Pons (tissue), 1 donor: ENCODE measurements at places on chromosomes 11 and 22.

- DNase-seq: peak; percentile 61
Measured at GRCh38 chr22:35301372-35301874, 1.7 kb downstream of the TOM1 start.

DNA sequence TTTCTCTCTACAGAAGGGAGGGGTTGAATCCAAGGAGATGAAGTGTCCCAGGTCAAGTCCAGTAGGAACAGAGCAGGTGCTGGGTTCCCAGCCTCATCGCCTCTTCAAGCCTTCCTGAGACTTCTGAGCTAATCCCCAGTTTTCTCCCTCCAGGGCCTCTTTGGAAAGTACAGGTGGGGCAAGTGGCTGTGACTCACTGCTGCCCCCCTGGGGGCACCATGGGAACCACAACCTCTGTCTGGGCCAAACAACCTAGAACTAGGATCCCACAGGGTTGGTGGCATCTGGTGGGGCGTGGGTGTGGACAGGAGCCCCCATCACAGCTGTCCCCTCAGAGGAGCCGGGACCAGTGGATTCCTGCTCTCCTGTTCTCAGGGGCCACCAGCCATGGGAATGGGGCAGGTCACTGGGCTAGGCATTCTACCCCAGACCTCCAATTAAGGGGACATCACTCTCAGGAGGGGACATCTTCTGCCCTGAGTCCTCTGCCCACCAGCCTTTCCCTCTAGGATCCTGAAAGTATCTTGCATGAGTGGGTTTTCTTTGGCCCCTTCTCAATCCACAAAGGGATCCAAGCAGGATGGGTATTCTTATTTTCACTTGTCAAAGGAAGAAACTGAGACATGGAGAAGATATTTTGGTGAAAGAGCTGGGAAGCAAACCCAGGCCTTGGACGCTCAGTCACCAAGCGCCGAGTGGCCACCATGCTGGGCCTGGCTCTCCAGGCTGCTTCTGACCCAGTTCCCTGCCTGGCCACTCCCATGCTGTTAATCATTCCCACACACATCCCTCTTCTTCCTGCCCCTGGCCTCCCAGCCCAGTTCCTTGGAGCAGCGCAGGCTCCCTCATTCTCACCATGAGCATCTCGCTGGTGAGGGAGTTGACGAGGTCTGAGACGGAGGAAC lies 23.8 kb downstream of the LRRC10B start:
- no peak for DNase-seq

GRCh38 chr11:129894278-129895125 lies 876 bp downstream of the NFRKB start:
- DNase-seq: peak; percentile 22

DNA sequence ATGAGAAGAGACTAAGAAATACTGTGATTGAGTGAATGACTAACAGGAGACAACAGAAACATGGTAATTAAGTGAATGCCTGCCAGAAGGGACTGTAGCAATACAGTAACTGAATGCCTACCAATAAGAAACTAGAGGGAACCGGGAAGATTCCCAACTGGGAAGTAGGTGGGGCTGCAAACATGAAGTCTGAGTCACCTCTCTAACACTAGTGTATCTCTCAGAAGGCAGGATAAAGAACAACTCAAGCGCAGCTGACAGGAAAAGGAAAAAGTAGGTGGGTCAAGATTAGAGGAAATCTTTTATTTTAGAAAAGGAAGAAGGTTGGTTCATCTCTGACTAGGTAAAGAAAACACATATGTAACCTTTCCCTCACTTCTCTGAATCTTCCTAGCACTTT lies 14.0 kb downstream of the C11orf42 start:
- no peak for DNase-seq

- DNase-seq: no peak
Measured at GRCh38 chr22:29914165-29914564, 31.2 kb downstream of the MTMR3 start.

- no peak for DNase-seq
Measured at GRCh38 chr11:94734563-94735275, 33.4 kb upstream of the AMOTL1 start.

- no peak for DNase-seq
Measured at GRCh38 chr11:122742301-122743018, 86.9 kb downstream of the UBASH3B start.

DNA sequence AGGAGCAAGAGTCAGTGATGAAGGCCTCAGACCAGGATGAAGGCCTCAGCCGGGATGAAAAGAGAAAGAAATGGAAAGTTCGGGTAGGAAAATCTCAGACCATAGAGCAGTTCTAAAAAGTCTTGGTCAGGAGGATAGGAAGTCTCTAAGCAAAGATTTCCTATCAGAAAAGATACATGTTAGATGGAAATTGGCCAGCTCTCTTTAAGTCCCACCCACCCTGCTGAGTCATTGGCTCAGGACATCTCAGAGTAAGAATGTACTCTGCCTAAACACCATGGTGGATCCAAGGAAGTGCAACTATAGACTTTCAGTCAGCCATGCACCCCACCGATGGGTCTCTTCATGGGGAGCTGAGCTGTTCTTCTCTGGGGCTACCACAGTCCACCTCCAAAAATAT lies 4.4 kb downstream of the OR8B3 start:
- no peak for DNase-seq

DNA sequence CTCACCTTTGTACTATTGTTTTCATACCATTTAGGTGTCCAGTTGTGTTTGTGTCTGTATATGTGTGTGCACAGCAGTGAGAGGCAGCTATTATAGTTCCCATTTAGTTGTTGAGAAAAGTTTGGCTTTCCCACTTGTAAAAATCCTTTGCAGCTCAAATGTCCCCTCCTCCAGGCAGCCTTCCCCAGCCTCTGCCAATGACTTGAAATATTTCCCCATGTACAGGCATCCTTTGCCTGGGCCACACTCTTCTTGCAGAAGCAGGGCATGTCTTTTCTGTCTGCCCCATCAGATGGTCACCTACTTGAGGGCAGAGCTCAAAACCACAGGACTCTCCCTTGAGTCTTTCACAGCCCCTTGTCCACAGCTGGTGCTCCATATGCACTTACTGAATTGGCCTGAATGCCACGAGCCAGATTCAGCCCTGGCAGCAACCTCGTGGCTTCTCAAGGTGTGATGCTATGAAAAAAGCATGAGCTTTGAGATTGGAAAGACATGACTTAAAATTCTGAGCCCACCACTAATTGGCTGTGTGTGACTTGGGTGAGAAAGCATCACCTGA lies 39.3 kb downstream of the MYEOV start:
- DNase-seq: no peak

- DNase-seq: no peak
Measured at GRCh38 chr22:35804421-35804820, 86.7 kb downstream of the APOL5 start.

- DNase-seq: no peak
Measured at GRCh38 chr11:64294774-64295173, 3.7 kb downstream of the KCNK4 start.

- DNase-seq: no peak
Measured at GRCh38 chr11:113932788-113933187, 28.2 kb downstream of the HTR3B start.

DNA sequence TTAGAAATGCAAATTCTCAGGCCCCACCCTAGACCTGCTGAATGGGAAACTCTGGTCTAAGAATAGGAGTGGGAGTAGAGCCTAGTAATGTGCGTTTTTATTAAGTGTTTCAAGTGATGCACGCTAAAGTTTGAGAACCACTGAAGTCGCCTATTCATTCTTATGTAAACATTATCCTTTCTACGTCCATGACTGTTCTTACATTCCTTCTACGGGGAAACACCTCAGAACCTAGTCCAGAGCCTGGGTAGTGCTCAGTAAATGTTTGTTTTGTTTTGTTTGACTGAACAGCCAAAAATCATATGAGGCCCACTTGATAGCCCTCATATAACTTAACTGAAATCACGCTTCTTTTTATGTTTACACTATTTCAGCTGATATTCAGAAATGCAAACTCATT lies 29.8 kb downstream of the VSIG10L2 start:
- no peak for DNase-seq

DNA sequence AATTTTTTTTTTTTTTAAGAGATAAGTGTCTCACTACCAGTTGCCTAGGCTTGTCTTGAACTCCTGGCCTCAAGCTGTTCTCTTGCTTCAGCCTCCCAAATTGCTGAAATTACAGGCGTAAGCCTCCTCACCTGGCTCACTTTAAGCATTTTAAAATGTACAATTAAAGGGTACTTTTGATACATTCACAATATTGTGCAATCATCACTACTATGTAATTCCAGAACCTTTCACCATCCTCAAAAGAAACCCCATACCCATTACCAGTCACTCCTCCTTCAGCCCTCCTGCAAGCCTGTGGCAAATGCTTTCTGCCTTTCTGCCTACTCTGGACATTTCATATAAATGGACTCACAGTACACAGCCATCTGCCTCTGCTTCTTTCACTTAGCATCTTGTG lies 34.5 kb upstream of the WT1 start:
- no peak for DNase-seq
